Tongue (tissue), 3 donors: ENCODE measurements at places on chromosomes 12 and 14. TPM values are rescaled to one million over a fixed set of nuclear protein-coding genes. Genes with fewer than 3 reads are reported as not detected.

RPL10L gene
- total RNA-seq, result not detected

TAS2R43 gene
- total RNA-seq, result 20.5 TPM

KIF26A gene
- 14.0 TPM for total RNA-seq

MIPOL1 gene
- total RNA-seq, result 35.4 TPM

DNA sequence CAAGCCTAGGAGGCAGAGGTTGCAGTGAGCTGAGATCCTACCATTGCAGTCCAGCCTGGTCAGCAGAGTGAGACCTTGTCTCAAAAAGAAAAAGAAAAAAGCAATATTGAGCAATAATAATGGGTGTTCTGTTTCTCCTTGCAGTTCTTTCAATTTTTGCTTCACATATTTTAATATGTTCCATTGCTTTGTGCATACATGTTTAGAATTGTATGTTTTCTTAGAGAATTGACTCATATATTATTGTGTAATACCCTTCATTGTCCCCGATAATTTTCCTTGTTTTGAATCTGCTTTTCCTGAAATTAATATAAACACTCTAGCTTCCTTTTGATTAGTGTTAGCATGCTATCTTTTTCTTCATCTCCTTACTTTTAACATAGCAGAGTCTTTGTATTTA lies 138.4 kb upstream of the NPAS3 start:
- no peak for DNase-seq

DNA sequence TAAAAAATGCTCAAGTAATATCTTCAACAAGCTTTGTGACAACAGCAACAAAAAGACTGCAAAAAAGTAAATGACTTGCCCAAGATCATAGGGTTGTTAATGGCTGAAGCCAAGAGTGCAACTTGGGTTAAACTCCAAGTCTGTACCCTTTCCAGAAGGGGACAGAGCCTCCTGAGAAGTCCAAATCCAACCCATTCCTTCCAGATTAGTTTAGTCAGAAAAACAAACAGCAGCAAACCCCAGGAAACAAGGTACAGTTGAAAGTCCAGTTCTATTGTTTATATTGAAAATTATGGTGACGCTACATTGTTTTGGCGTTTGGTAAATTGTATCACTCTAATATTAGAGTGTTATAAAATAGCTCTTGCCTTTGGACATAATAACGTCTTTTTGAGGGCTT lies 239.9 kb downstream of the SPTSSA start:
- DNase-seq, result no peak

DNA sequence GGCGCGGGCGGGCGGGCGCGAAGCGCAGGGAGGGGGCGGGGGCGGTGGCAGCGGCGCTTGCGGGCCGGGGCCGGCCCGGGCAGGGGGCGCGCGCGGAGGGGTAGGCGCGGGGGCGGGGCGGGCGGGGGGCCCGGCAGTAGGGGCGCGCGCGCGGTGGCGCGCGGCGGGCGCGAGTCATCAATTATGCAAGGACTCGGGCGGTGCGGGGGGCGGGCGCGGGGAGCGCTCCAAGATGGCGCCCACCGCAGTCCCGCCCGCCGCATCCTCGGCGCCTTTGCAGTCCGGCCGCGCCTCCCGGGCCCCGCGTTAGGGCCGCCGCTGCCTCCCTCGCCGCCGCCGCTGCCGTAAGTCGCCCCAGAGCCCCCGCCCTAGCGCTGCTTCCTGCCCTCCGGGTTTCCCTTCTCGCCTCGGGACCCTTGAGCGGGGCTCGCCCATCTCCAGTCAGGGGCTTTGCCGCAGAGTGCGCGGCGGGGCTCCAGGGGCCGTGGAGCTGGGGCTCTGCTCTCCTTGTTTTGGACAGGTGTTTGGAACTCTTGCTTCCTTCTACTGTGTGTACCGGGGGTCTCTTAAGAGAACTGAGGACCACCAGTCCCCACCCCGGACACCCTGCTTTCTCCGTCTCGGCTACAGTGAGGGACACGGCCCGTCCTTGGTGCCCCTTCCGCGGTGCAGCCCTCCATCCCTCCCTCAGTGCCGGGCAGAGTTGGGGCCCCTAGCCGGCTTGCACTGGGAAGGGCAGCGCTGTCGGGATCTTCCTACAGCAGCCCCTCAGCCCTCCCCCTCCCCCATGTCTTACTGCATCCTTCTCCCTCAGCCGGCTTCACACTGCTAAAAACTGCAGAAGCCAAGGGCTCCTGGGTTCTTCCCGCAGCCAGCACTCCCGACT lies at the start of gene SCN8A:
TSS of gene SCN8A (plus strand) at position 218 of the 886 bp plus-strand sequence. CDS start 71,585 bp downstream, outside the sequence.
- DNase-seq, result peak; percentile 48

GRCh38 chr12:56816491-56816890 lies 53.4 kb downstream of the HSD17B6 start:
- DNase-seq, result no peak

GRCh38 chr12:54404061-54405004 lies 14.7 kb downstream of the ITGA5 start:
- peak; percentile 70 for DNase-seq

GRCh38 chr12:117080661-117081144 lies 18.5 kb downstream of the TESC start:
- DNase-seq, result no peak
